ENCODE measurements at places on chromosomes 5 and 9. TPM values are rescaled to one million over a fixed set of nuclear protein-coding genes. Genes with fewer than 3 reads are reported as not detected.

The ADRB2 gene
- 9.6 TPM for total RNA-seq

The IRX4 gene
- not detected for total RNA-seq

DNA sequence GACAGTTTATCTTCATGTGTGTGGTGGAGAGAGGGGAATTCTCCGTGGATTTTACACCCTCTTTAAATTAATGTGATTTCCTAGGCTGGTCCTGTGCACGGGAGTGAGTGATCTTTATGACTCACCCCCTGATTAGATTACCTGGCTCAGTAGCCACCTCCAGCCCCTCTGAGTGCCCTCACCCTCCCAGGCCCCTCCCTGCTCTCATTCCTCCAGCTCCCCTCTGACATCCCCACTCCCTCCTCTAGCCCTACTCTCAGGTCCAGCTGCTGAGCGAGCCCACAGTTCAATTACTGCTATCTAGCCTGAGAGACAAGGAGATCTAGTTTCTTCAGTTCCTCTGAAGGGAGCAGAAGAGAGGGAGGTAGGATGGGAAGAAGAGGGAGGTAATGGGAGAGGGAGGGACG, 61.8 kb upstream of the ARAP3 start:
- H3K4me1 ChIP-seq: peaks cover 14% of the 10 kb centered on the region
- no peak overlapping the region for H3K4me3 ChIP-seq
- DNase-seq: no peak

DNA sequence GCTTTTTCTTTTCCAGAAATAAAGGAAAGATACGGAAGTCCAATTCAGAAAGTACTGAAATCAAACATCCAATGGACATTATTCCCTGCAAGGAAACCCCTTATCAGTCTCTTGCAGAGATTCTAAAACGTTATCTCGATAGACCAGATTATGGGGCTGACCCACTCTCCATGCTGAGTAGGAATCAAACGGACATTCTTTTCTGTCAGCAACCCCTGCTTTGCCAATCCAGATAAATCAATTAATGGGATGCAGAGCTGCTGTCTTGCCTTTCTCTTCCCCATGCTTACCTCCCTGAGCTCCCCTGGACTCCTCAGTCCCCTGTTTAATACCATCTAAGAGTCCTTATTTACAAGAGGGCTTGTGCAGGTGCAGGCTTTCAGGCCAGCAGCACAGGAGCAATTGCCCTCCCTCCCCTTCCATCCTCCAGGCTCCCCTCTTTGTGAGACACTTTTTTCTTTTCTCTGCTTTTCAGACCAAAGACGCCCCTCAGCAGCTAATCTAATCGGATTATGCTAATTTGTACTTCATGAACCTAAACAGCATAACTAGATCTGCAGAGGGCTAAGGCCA, 14.2 kb downstream of the TAL2 start:
- H3K27me3 ChIP-seq: no peaks in the 10 kb centered on the region
- no peak overlapping the region for H3K4me3 ChIP-seq
- H3K27ac ChIP-seq: no peak overlapping the region
- H3K4me1 ChIP-seq: no peaks in the 10 kb centered on the region
- no peak for DNase-seq

DNA sequence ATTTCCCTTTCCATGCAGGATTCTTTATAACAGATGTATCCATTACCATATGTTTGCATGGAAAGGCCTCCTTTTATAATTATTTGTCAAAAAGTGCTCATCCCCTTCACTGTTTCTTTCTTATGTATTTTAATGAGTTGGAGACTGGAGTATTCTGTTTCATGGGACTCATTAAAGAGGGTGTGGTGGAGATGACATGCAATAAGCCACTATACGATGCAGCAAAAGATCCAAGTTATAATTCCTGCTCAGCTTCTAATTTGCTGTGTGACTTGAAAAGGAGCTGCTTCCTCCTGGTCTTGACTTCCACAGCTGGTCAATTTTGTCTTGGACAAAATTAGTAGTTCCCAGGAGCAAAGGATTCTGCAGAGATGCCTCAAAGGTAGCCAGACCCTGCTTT, 13.9 kb downstream of the SGCD start:
- no peak overlapping the region for H3K27ac ChIP-seq
- no peaks in the 10 kb centered on the region for H3K27me3 ChIP-seq
- no peaks in the 10 kb centered on the region for H3K4me1 ChIP-seq
- H3K4me3 ChIP-seq: no peak overlapping the region

The KLF4 gene
- total RNA-seq: 68.9 TPM
